ENCODE measurements at places on chromosomes 13 and 19.

DNA sequence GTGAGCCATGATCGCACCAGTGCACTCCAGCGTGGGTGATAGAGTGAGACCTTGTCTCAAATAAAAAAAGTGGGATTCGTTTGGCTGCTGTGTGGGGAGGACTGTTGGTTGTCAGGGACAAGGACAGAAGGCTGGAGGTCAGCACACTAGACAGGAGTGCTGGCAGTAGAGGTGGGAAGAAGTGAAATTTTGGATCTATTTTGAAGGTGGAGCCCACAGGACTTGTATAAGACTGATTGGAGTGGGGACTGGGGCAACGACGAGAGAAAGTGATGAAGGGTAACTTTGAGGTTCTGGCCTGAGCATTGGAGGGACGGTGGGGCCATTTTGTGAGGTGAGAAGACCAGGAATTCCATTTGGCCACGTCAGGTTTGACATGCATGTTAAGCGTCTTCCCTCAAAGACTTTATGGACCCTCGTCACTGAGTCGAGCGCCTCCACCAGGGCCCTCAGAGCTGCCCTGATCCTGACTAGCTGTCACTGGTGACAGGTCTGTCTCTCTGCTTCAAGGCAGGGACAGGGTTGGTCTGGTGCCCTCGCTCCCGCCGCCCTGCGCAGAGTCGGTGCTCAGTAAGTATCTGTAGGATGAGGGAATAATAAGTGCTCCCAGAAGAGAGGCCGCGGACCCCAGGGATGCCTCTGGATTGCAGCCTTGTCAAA is 673 bp downstream of the CTU1 start:
- DNase-seq, result no peak

GRCh38 chr19:36151144-36152018 is 866 bp downstream of the COX7A1 start:
- no peak for DNase-seq

DNA sequence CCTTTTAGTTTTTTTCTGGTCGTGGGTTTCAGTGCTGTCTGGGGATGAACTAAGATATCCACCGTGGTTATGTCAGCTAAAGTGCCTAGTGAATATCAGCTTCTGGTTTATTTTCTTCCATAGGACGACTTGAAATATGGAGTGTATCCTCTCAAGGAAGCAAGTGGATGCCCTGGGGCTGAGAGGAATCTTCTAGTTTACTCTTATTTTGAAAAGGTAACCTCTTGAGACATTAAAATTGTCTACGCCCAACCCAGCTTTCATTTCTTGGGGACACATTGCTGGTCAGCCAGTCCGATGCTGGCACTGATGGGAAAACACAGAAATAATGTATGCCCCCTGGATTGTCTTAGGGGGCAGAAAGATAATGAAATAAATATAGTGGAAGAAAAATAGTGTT is 1.6 kb downstream of the ZNF431 start:
- no peak for DNase-seq

- no peak for DNase-seq
These were observed 31.1 kb downstream of the CEACAM8 start for GRCh38 chr19:42563352-42564210.

- no peak for DNase-seq
These were observed 58.8 kb upstream of the C1QTNF9B start for GRCh38 chr13:23956106-23956505.

DNA sequence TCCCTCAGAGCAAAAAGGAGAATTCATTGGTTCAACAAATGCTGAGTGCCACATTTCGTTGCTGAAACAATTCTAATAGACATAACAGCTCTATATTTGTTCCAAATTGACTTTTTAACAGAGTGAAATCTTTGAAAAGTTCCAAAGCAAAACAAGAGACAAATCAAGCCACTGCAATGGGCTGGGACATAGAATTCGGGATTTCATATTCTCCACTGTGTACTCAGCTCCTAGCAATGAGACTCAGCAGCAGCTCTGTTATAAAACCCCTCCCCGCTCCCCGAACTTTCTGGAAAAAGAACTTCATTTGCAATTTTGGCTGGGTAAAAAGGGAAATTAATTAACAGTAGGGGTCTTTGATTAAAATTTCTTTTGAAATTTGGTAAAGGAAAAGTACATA is 11.3 kb downstream of the RFX2 start:
- DNase-seq, result no peak

DNA sequence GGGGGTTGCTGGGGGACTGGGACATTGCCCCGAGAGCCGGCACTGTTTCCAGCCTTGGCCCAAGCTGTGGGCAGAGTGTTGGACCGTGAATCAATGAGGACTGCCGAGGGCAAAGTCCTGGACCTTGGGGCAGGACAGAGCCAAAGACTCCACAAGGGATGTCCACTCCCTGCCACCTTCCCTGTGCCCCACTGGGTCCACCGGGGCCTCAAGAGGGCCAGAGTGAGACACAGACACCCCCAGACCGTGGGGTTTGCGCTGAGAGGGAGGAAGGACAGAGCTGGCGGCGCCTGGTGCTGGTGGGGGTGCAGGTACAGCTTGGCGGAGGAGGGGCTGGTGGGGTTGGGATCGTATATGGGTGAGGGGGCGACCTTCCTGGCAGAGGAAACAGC is 11.8 kb downstream of the MAST3 start:
- DNase-seq, result no peak

GRCh38 chr13:101845245-101846020 is 393.0 kb downstream of the ITGBL1 start:
- DNase-seq, result no peak

DNA sequence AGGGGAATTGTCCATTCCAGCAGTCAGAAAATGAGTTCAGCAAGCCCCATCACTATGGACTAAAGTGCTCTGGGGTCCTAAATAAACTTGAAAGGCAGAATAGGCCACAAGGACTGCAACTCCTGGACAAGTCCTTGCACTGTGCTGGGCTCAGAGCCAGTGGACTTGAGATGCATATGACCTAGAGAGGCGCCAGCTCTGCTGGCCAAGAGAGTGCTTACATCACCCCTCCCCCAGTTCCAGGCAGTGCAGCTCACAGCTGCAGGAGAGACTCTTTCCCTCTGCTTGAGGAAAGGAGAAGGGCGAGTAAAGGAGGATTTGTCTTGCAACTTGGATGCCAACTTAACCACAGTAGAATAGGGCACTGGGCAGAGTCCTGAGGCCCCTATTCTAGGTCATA is 109.5 kb upstream of the WASF3 start:
- DNase-seq, result no peak
